ENCODE measurements at places on chromosomes 7 and 10.

DNA sequence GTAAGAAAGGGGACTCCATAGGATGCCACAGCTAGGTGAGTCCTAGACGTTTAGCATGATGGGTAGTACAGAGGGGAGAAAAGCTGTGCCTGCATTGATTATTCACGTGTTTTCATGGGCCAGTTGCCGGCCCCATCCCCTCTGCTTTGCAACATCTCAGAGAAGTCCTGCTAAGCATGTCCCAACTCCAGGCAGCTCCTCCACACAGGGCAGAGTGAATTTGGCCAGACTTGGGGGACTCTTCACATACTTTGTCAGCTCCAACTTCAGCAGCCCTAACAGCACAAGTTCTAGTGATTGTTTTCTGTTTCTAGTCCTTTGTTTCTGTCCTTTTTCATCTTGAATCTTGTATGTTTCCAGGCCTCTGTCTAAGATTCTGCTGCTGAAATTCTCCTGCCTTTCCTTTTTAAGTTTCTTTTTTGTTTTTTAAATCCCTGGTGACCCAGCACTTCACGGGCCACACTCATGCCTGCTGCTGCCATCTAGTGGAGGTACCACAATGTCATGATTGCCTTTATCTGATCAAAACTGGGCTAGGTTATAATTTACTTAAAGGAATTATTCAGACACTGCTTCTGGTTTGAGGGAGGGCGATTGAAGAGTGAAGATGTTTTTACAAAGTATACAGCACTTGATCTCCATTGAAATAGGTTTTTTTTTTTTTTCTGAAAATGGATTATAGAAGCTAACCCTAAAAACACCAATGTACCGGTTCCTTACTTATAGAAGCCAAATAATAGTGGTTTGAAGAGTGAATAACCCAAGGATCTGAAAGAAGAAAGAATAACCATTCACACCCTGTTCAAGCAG, 276.9 kb downstream of the CSTF2T start:
- DNase-seq = no peak

DNA sequence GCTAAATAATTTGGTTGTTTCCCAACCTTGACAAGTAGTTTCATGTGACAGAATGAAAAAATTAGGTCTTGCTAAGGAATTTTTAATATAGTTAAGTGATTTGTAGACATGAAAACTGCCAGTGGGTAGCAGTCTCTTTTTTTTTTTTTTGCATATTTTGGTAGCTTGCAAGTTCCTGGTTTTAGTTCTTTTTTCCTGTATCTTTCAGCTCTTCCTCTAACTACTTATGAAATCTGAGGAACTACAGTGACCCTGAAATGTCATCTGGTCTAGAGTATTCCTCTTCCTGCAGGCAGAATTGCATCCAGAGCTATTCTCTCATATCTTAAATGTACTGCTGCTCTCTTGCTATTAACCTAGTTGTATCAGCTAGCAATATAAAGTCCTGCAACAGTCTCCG, 160.4 kb downstream of the HDAC9 start:
- no peak for DNase-seq

DNA sequence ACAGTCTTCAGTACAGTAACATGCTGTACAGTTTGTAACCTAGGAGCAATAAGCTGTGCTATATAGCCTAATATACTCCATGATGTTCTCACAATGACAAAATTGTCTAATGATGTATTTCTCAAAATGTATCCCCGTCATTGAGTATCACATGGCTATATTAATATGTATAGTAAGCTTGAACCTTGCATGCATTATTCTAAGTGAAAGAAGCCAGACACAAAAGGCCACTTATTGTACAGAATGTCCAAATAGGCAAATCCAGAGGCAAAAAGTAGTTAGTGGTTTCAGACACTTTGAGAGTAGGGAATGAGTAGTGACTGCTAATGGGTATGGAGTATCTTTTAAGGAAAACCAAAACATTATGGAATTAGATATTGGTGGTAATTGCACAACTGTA, 545.1 kb downstream of the ATRNL1 start:
- no peak for DNase-seq

GRCh38 chr7:13743226-13743625, 246.2 kb downstream of the ETV1 start:
- no peak for DNase-seq

- no peak for DNase-seq
These were observed 53.0 kb downstream of the SH2D4B start for GRCh38 chr10:80590585-80591125.

GRCh38 chr10:91108820-91109219, 111.6 kb upstream of the PCGF5 start:
- no peak for DNase-seq
